ENCODE measurements at places on chromosomes 7 and 10.
A peak's percentile ranks its signal among the peaks of the same experiment; 100 is the strongest.

- DNase-seq = no peak
These were observed 15.1 kb downstream of the BCAP29 start for GRCh38 chr7:107594961-107595737.

DNA sequence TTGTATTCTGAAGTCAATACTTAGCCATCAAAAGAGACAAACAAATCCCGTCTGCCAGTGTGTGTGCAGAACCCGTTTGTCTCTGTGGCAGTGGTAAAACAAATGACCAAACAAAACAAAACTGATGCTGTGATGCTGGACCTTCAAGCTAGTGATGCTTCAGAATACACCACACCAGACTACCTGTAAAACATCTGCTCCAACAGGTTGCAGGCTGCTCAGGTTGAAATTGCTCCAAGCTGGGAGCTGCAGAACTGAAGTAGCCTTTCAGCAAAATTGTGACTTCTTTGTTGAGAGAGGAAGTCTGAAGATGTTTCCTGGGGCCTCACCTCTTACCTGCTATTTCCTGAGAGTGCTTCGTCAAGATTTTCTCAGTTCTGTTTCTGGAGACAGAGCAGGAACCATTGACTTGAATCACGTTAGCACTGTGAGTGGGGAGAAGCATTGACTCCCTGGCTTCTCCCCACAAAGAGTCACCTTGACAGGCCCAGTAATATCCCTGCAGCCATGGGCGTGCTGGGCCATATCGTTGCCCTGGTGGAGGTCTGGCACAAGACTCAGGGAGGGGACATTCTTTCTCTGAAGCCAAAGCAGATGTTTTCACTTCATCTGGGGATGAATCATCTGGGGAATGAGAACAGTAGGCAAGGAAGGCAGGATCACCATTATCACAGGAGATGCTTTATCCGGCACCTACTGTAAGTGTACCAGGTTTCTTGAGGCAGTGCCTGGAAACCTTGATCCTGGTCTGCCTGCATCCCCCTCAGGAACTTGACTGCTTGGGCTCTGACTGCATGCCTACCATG lies 80.2 kb downstream of the RBM20 start:
- no peak for DNase-seq

DNA sequence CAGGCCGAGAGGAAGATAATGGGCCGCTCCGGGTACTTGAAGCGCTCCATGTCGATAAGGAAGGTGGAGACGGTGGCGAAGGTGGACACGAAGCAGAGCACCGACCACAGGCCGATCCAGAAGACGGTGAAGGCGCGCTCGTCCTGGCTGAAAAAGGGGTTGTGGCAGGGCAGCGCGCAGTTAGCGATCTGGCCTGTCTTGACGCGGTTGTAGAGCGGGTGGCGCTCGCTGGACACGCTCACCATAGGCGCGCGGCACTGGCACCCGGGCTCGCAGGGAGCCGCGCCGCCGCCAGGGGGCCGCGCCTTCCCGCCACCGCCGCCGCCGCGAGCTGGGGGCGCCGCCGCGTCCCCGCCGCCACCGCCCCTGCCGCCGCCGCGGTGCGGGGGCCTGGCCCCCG lies 1.6 kb downstream of the FZD8 start:
- DNase-seq = no peak

DNA sequence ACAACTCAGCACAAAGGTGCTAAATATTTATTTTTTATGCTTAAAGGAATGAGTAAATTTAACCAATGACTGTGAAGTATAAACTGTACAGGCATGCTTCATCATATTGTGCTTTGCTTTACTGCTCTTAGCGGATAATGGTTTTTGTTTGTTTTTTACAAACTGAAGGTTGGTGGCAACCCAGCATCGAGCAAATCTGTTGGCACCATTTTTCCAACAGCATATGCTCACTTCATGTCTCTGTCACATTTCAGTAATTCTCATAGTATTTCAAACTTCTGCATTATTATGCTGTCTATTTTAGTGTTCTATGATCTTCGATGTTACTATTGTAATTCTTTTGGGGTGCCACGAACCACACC lies 22.8 kb downstream of the BRAF start:
- no peak for DNase-seq

GRCh38 chr7:115910541-115911164 lies 119.9 kb downstream of the TFEC start:
- peak; percentile 24 for DNase-seq

GRCh38 chr7:22851145-22851544 lies 28.5 kb upstream of the TOMM7 start:
- no peak for DNase-seq

- DNase-seq = no peak
These were observed 144.7 kb downstream of the CYP26A1 start for GRCh38 chr10:93218386-93218785.

DNA sequence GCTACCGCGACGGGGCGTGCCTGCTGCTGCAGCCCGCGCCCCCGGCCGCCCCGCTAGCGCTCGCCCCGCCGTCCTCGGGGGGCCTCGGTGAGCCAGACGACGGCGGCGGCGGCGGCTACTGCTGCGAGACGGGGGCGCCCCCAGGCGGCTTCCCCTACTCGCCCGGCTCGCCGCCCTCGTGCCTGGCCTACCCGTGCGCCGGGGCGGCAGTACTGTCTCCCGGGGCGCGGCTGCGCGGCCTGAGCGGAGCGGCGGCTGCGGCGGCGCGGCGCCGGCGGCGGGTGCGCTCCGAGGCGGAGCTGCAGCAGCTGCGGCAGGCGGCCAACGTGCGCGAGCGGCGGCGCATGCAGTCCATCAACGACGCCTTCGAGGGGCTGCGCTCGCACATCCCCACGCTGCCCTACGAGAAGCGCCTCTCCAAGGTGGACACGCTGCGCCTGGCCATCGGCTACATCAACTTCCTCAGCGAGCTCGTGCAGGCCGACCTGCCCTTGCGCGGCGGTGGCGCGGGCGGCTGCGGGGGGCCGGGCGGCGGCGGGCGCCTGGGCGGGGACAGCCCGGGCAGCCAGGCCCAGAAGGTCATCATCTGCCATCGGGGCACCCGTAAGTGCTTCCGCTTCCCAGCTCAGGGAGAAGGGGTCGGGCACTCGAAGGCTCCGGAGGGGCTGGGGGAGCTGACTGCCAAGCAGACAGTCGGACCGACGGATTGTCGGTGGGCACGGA lies 761 bp downstream of the PTF1A start:
- no peak for DNase-seq

- no peak for DNase-seq
These were observed 678 bp upstream of the EIF4H start for GRCh38 chr7:74173491-74173865.

GRCh38 chr10:7318836-7319235 lies 92.0 kb downstream of the SFMBT2 start:
- no peak for DNase-seq

DNA sequence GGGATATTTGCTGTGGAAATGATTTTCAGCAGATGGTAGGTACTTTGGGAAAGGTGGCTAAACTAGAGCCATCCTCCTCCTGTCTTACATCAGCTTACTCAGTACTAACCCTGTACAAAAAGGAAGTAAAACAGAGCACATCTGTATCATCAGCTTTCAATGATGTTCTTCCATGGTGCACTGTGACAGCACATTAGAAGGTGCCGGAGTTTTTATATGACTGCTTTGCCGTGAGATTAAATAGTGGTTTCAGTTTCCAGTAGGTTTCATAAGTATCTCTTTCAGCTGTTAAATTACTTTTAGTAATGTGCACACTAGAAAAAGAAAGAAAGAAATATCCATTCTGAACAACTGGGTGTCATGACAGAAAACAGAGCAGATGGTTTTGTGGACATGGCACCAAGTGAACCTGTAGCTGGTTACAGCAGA lies 86.5 kb downstream of the ARID5B start:
- no peak for DNase-seq

DNA sequence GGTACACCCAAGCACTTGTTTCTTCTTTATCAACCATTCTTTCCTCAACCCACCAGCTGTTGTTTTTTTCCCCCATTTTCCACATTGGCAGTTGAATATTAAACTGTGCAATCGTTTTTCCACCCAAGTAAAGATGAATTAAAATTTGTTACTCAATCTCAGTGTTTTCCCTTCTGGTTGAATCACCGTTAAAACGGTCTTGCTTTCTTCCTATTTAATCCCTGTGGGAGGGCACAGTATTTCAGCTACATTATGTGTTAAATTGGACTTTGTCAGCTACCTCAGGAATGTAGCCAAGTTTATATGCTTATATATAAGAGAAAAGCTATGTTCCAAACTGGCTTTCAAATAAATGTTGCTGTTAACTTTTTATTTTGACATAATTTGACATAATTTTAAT lies 19.9 kb downstream of the SLC35G1 start:
- no peak for DNase-seq

- DNase-seq = no peak
These were observed 205.9 kb downstream of the SEC23IP start for GRCh38 chr10:120098232-120098930.

GRCh38 chr7:455110-455928 lies 64.3 kb downstream of the PDGFA start:
- DNase-seq = no peak

DNA sequence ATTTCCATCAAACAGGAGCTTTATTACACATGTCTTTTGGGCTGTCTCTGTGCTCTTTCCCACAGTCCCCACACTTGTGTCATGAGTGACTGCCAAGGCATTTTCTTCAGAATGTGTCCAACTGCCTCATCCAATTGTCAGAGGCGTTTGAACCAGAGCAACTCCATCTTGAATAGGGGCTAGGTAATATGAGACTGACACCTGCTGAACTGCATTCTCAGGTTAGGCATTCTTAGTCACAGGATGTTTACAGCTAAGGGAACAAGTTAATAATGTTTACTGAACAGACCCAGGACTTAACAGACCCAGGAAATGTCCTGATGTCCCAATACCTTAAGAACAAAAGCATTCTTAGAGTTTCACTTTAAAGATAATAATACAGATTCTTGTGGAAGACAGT lies 595.5 kb downstream of the REEP3 start:
- DNase-seq = no peak

GRCh38 chr10:13348216-13349017 lies at the start of gene SEPHS1:
Gene SEPHS1, minus strand, starts transcription at chr10:13348293. Its CDS starts 3,343 bp downstream, at chr10:13344950.
- peak; percentile 24 for DNase-seq

- no peak for DNase-seq
These were observed 12.5 kb downstream of the CCSER2 start for GRCh38 chr10:84340632-84341537.

DNA sequence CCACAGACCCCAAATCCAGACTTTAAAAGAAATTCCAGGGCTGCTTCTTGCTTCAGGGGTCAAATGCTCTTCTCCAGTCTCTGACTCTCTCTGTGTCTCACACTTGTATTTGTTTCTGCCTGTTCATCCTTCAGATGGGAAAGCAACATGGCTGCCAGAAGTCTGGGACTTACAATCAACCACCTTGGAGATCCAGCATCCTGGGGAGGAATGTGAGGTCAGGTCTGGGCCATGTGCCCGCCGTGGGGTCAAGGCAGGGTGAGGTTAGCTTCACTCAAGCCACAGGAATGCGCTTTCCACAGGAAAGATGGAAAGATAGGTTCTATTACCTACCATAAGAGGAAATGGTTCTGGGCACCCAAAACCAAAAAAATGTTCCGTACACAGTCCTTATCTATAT lies 34.3 kb upstream of the NPVF start:
- no peak for DNase-seq

GRCh38 chr10:60942134-60942787 lies 1.7 kb downstream of the RHOBTB1 start:
- no peak for DNase-seq

DNA sequence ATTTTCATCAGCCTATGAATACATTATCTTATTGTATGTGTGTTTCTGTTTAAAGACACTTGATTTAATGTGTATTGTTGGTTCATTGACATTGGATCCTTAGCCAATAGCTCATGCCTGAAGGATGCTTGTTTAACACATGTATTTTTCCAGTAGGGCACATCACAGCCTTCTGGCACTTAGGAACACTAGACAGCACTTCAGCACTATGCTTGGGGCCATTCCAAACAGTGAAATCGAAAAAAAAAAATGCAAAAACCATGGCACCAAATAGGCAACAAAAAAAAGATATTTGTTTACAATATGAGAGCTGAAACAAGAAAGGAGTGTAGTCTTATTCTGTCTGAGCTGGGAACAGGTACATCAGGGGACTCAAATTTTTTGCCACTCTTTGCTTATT lies 262.8 kb downstream of the SLC25A13 start:
- DNase-seq = no peak

GRCh38 chr10:63707254-63707910 lies 186.2 kb downstream of the REEP3 start:
- DNase-seq = no peak

GRCh38 chr7:47647181-47647917 lies 65.4 kb upstream of the TNS3 start:
- no peak for DNase-seq

- no peak for DNase-seq
These were observed 5.3 kb downstream of the DENND2A start for GRCh38 chr7:140635345-140635744.

GRCh38 chr10:30747633-30748032 lies 118.1 kb upstream of the LYZL2 start:
- no peak for DNase-seq

DNA sequence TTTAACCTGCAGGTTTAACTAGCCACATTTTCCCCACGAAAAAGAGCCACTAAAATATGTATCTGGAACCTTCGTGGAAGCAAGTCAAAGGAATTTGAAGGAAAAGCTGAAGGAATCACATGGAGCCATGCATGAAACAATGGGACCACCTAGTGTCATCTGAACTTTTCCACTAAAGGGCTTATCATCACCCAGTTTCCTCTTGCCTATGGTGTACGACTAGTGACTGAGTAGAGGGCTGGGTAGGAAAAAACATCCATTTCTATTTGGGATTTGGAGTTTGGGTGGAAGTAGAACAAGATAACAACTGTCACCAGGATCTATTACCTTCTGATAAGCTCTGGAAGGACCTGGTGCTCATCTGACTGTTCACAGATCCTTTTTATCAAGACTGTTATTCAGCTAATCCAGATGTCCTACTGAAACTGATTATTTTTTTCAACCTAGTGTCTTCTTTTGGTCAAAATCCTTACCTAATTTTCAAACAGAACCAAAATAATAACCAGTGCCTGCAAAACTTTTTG lies 153.2 kb upstream of the COL1A2 start:
- DNase-seq = no peak

- no peak for DNase-seq
These were observed 10.7 kb downstream of the XPNPEP1 start for GRCh38 chr10:109912335-109913281.

DNA sequence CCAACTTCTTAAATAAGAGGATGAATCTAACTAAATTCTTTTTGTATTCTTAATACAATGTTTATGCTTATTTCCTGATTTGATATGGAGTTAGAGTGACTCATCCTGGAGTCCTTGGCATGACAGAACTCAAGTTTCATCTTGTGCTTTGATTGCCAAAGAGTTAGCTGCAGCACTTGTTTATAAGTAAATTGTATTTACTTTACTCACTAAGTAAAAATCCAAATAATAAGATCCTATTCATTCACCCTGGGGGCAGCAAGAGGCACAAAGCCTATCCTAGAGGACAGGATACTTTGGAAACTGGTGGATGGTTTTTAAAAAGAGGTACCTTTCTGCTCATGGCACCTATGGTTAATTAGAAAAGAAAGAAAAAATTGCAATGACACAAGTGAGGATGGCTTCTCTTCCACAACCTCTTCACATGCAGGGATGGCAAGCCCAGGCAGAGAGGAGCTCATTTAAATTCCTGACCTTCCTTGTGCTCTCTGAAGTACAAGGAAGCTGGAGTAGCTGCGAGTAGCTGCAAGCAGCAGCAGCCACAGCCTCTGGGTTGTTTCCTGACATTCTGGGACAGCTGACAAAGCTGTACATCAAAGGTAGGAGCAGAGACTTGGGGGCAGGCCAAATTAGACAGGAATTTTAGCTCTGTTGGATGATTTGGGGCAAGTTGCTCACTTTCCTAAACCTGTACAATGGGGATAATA lies 28.5 kb upstream of the CROT start:
- no peak for DNase-seq
